Spinal cord (tissue), 10 donors: ENCODE measurements at places on chromosomes 1 and 21. TPM values are rescaled to one million over a fixed set of nuclear protein-coding genes. Genes with fewer than 3 reads are reported as not detected.

Gene DIO1
- not detected for total RNA-seq

Gene GPR37L1
- total RNA-seq: 3.1 TPM

Gene LMX1A
- total RNA-seq: 0.40 TPM

Gene DDAH1
- 68.1 TPM for total RNA-seq

Gene SPATC1L
- total RNA-seq: 4.8 TPM

Gene GJB4
- not detected for total RNA-seq

Gene CFH
- total RNA-seq: 982 TPM

Gene F13B
- total RNA-seq: not detected

Gene PTGFR
- total RNA-seq: 28.9 TPM

Gene TPTE
- total RNA-seq: not detected

Gene SHISA4
- 53.2 TPM for total RNA-seq

Gene KRTAP21-2
- total RNA-seq: not detected

Gene NBPF10
- 2.4 TPM for total RNA-seq

Gene HPCA
- 57.0 TPM for total RNA-seq

Gene RNF2
- total RNA-seq: 69.9 TPM

Gene SLAMF9
- total RNA-seq: not detected

Gene RIMS3
- total RNA-seq: 33.6 TPM

Gene A3GALT2
- not detected for total RNA-seq

Gene AMY1C
- not detected for total RNA-seq

Gene RHOU
- total RNA-seq: 47.3 TPM

Gene RPE65
- total RNA-seq: 4.0 TPM

Gene PLEKHG5
- total RNA-seq: 19.6 TPM

Gene KRTAP20-4
- not detected for total RNA-seq

Gene HAO2
- total RNA-seq: not detected

Gene SLAMF6
- 0.10 TPM for total RNA-seq

Gene OR6K3
- total RNA-seq: not detected

Gene S100A4
- total RNA-seq: 21.1 TPM

Gene SAMD13
- total RNA-seq: 5.7 TPM

Gene ZBTB8A
- total RNA-seq: 20.4 TPM

Gene BTBD8
- total RNA-seq: 56.1 TPM

Gene DLGAP3
- 5.2 TPM for total RNA-seq

Gene PSMG1
- total RNA-seq: 43.4 TPM

Gene KRTAP19-1
- total RNA-seq: not detected

Gene BRINP3
- total RNA-seq: 24.4 TPM

Gene SLC30A10
- 19.6 TPM for total RNA-seq

Gene LCA5L
- 2.1 TPM for total RNA-seq

Gene HSD3B1
- not detected for total RNA-seq

Gene CNR2
- 0.10 TPM for total RNA-seq

Gene COL6A2
- total RNA-seq: 466 TPM

Gene MAGI3
- 46.0 TPM for total RNA-seq

Gene DTL
- 9.2 TPM for total RNA-seq

Gene BLZF1
- 31.3 TPM for total RNA-seq

Gene PLD5
- total RNA-seq: 4.6 TPM

Gene C1orf210
- 0.10 TPM for total RNA-seq

Gene KRTAP22-2
- not detected for total RNA-seq

Gene KIFAP3
- 163 TPM for total RNA-seq

Gene L1TD1
- total RNA-seq: 2.5 TPM

Gene SLC26A9
- total RNA-seq: 0.06 TPM

Gene SPRR2D
- not detected for total RNA-seq

Gene RGS18
- total RNA-seq: 8.4 TPM

Gene S100A5
- not detected for total RNA-seq

Gene TRAPPC10
- total RNA-seq: 27.1 TPM

Gene TRIM63
- not detected for total RNA-seq

Gene SLC45A1
- 10.4 TPM for total RNA-seq

Gene BRINP2
- 18.2 TPM for total RNA-seq
